Stimulated activated CD8-positive, alpha-beta memory T cell treated with anti-CD3 and anti-CD28 coated beads, Interleukin-12 subunit alpha, Interleukin-12 subunit beta, amount 100 ng/mL, for 1 hour (primary cell): ENCODE measurements at places on chromosomes 4 and X.

DNA sequence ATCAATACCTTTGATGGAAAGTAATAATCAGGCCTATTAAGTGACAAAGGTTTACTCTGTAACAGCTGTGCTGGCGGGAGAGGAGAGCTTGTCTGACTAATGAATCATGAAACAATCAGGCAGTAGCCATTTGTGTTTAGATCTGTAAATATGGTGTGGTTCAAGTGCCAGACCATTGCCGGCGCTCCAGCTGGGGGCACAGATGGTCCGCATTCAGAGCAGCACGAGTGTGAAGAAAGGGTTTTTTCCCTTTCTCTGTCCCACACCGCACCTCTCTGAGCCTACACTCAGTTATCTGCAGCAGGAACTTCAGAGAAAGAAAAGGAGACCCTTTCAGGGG is 111.3 kb upstream of the PAQR3 start:
- no peak for DNase-seq

DNA sequence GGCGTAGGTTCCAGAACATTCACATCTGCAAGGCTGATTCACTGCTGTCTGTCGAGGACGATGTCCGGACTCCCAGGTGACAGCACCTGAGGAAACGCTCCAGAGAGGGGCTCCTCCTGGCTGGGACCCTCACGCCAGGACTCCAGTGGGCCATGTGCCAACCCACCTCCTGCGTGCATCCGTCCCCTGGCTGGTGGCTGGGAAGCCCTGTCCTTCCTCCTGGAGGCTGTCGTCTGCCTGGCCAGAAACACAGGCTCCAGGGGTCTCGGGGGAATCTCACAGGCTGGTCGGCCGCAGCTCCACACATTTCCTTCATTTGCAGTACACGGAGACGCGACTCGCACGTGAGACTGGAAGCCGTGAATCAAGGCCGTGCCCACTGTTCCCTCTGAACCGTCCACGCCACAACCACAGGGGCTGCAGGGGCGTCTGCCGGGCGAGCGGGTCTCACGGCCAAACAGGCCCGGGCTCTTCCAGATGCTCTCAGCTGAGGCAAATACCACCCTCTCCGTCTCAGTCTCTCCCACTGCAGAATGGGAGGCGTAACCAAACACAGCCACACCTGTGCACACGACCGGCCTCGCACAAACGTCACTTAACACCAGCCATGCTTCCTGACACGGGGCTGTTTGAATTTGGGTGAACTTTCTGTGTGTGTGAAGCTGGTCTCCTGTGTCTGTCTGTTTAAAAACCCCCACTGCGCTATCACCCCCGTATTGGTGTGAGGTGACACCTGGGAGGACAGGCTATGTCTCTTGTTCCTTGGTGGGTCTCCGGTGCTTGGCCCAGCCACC is 38.7 kb upstream of the MXD4 start:
- no peak for DNase-seq

DNA sequence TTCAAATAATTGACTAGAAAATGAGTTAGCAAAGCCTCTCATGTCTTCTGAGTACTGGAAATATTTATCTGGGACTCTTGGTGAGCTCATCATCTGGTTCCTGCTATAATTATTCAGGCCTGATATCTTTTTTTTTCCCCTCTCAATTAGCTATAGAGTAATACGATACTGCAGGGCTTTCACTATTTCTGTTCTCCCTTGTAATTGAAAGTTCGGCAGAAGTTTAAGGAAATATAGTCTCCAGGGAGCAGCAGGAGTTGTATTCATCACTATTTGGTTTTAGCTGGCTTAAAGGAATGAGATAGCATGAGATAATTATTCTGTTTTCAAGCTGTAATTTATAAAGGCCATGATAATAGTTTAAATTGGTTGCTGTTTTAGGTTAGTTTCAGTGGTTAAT is 378.6 kb upstream of the EPHA5 start:
- DNase-seq = no peak

DNA sequence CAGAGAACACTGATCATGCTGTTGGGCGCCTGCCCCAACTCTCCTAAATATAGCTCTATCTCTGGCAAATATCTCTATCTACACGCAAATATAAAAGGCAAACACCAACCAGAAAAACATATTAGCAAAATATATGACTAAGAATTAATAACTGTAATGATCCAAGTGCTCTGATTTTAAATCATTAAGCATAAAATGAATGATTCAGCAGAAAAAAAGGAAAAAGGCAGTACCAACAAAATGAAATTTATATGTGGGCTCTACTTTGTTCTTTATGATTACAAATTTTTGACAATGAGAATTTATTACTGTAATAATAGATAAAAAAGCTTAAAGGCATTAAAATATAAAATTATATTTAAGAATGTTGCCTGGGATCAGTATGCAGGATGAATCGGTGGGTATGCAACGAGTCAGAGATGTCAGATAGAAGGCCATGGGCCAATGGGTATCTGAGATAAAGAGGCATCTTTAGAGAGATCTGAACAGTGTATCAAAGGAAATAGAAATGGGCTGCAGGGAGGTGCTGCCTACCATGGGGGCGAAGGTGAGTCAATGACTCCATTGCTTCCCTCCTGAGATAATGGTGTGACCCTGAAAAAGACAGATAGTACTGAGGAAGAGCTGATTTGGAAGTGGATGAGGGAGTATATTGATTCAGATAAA is 234.8 kb downstream of the SCFD2 start:
- DNase-seq = no peak

- no peak for DNase-seq
These were observed 3.7 kb downstream of the STATH start for GRCh38 chr4:69999420-69999819.

GRCh38 chrX:37659047-37659446 is 26.5 kb upstream of the XK start:
- no peak for DNase-seq

DNA sequence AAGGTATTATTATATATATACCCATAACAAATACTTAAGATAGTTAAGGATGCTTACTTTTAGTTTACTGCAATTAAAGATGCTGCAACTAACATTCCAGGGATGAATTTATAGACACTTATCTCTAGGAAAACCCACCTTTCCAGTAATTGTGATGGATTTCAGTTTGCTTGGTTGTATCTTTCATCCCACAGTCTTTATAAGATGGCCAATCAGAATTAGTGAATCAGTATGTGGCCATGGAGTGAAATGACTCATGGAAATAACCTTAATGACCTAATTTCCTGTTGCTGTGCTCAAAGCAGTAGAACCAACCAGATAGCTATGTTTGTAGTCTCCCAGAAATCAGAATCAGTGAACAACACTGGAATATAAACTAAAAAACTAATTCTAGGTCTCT is 26.4 kb downstream of the MOSPD2 start:
- DNase-seq = no peak

DNA sequence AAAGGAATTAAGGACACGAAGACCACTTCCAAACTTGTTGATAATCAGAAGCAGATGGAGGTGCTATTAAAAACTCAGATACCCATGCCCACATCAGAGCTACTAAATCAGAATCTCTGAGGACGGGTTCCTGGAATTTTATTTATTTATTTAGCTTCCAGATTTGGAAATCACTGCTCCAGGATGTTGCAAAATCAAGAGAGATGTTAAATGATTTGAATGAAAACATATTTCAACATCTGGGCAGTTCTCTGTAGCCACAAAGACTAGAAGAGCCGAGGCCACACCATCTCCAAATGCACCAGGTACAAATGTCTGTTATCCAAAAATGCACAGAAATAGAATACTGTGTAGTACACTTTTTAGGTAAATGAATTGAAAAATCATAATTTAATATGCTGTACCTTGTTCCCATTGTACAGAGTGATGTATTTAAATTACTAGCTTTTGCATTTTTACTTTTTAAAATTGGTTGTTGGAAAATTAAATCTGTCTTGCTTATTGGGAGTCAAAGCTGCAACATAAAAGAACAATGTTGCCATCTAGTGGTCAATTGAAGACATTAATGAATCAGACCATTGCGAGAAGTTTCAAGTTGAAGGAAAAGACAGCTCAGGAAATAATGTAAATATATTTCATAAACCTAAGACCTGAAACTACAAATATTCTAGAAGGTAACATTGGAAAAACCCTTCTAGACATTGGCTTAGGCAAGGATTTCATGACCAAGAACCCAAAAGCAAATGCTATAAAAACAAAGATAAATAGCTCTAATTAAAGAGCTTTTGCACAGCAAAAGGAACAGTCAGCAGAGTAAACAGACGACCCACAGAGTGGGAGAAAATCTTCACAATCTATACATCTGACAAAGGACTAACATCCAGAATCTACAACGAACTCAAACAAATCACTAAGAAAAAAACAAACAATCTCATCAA is 151.3 kb upstream of the TTC29 start:
- DNase-seq = no peak

GRCh38 chr4:12319765-12320164 is 891.1 kb upstream of the HS3ST1 start:
- no peak for DNase-seq

DNA sequence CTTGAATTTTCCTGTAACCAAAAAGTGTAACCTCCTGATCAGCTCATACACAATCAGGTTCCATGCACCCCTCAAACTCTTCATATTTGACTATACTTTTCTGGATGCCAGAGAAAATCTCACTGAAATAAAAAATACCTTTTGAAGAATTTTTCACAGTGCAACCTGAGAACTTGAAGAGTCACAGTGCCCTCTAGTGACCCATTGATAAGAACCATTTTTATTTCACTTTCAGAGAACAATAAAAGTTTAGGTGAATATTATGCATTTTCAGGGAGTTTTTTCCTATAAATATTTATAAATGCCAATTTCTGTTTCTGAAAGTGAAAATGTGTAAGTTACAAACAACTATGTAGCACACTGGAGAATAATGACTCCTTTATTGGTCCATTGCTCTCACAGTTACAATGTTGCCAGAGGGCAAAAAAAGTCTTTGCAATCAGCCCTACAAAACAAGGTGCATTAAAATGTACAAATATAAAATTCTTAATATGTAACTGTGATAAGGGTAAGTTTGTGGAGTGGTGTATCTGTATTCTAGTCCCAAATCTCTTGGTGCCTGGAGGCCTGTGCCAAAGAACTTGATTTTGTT is 153.6 kb upstream of the INTU start:
- DNase-seq = no peak

DNA sequence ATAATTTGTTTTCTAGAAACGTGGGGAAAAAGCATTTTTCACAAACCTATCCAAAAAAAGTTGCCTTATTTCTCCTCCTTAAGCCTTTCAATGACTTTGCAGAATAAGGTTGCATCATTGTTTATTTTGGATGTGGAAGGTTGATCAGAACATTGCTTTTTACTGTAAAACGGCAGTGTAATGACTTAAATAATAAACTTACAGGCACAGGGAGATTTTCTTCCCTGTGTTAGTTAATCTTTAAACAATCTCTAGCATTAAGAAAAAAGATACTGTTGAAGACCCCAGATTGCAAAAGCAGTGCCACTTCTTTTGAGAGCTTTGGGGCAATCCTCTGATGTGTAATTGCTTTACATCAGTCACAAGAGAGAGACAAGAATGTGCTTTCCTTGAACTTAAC is 153.4 kb downstream of the ARX start:
- no peak for DNase-seq

DNA sequence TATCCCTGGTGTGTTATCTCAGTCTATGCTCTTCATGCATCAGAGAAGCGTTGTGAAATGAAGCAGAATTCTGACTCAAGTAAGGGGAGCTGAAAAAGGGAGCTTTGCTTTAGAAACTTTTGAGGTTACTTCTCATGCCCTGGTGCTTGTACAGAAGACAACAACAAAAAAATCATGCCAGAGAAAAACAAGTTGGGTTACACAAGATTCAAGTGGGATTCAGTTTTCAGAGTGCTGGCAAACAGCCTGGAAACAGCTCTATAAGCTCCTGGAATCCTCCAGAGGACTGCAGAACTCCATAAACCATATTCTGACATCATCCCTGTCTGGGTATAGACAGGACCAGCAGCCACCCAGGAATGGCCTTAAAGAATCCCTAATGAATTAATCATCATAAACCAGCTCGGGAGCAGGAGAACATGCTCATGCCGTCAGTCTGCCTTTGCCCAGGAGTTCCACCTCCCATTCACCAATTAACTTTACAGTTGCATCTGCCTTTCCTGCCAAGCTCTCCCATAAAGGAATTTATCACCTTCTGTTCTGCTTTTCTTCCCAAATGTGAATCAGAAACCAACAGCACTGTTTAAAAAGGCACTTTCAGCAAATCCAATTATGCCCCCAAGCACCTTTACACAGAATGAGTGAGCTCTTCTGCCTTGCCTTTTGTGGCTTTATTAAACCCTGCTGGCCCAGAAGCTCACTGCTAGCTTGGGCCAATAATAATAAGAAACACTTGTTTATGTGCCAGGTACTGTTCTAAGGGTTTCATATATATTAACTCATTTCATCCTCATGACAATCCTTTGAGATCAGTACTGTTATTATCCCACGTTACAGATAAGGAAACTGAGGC is 54.5 kb upstream of the FBXW7 start:
- DNase-seq = no peak

GRCh38 chrX:131061306-131061705 is 3.2 kb downstream of the ARHGAP36 start:
- DNase-seq = no peak

DNA sequence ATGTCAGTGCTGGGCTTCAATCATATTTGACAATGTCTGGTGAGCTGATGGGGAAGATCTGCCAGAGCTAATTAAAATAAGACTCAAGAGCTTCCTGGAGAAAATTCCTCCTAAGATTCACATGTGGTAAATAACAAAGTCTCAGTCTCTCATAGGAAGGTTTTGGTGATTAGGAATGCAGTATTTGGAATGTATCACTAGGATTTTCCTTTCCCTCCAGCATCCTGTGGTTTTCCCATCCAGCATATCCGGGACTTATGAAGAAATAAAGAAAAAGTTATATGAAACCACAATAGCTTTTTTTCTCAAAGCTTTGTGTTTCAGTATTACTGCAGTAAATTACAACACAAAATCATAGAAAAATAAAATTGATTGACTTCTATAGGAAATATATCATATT is 1597.1 kb downstream of the ADGRL3 start:
- no peak for DNase-seq

- no peak for DNase-seq
These were observed 174.9 kb downstream of the CHIC2 start for GRCh38 chr4:53889326-53890055.

GRCh38 chrX:21659320-21659719 is 1.2 kb upstream of the KLHL34 start:
- no peak for DNase-seq

DNA sequence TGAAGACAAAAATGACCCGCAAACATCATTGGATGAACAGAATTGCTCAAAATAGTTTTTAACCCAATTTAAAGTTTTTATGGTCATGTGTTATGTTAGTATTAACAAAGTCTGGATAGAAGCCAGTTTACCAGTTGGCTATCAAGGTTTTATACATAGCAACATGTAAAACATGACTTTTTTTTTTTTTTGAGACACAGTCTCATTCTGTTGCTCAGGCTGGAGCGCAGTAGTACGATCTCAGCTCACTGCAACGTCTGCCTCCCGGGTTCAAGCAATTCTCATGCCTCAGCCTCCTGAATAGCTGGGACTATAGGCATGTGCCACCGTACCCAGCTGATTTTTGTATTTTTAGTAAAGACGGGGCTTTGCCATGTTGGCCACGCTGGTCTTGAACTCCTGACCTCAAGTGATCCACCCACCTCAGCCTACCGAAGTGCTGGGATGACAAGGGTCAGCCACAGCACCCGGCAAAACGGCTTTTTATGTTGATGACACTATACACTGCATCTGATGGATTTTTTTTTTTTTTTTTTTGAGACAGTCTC is 3.4 kb downstream of the SAT1 start:
- no peak for DNase-seq
